Esophagus mucosa (tissue), 1 donor: ENCODE measurements at places on chromosomes 2 and 18. TPM values are rescaled to one million over a fixed set of nuclear protein-coding genes. Genes with fewer than 3 reads are reported as not detected.

IGFBP2 gene
- total RNA-seq = 192 TPM

CHRND gene
- total RNA-seq = not detected

ACVR1C gene
- total RNA-seq = 0.64 TPM

CYP27C1 gene
- 1.8 TPM for total RNA-seq

HS6ST1 gene
- 30.8 TPM for total RNA-seq

PPM1B gene
- 20.0 TPM for total RNA-seq

VWC2L gene
- not detected for total RNA-seq

ERLEC1 gene
- total RNA-seq = 15.5 TPM

SNRNP27 gene
- total RNA-seq = 14.7 TPM

PTGR3 gene
- total RNA-seq = 21.2 TPM

APOB gene
- 0.20 TPM for total RNA-seq

MAP3K19 gene
- not detected for total RNA-seq

IL36RN gene
- 64.1 TPM for total RNA-seq

CD28 gene
- total RNA-seq = 0.28 TPM

DOCK10 gene
- 6.7 TPM for total RNA-seq

RAX gene
- not detected for total RNA-seq

NYAP2 gene
- total RNA-seq = 0.32 TPM

B4GALT6 gene
- 2.9 TPM for total RNA-seq

HOXD4 gene
- total RNA-seq = 0.36 TPM

DSG1 gene
- total RNA-seq = 33.7 TPM

ASPRV1 gene
- 0.16 TPM for total RNA-seq

C2orf66 gene
- total RNA-seq = not detected

MYOM1 gene
- total RNA-seq = 0.32 TPM

ABCG8 gene
- not detected for total RNA-seq

GLI2 gene
- 0.72 TPM for total RNA-seq

SERPINB13 gene
- 281 TPM for total RNA-seq

NR4A2 gene
- 3.1 TPM for total RNA-seq

DSG3 gene
- 775 TPM for total RNA-seq

NCKAP1 gene
- 121 TPM for total RNA-seq

AQP4 gene
- total RNA-seq = 0.08 TPM

MIB1 gene
- 23.8 TPM for total RNA-seq

LRP1B gene
- 0.40 TPM for total RNA-seq

SP140L gene
- total RNA-seq = 5.3 TPM

FZD7 gene
- 3.0 TPM for total RNA-seq

MDH1B gene
- 0.76 TPM for total RNA-seq

TAF1B gene
- total RNA-seq = 24.7 TPM

ODC1 gene
- total RNA-seq = 21.6 TPM

ACOXL gene
- total RNA-seq = not detected

DSC3 gene
- total RNA-seq = 319 TPM
